ENCODE measurements at places on chromosomes 4 and X.

DNA sequence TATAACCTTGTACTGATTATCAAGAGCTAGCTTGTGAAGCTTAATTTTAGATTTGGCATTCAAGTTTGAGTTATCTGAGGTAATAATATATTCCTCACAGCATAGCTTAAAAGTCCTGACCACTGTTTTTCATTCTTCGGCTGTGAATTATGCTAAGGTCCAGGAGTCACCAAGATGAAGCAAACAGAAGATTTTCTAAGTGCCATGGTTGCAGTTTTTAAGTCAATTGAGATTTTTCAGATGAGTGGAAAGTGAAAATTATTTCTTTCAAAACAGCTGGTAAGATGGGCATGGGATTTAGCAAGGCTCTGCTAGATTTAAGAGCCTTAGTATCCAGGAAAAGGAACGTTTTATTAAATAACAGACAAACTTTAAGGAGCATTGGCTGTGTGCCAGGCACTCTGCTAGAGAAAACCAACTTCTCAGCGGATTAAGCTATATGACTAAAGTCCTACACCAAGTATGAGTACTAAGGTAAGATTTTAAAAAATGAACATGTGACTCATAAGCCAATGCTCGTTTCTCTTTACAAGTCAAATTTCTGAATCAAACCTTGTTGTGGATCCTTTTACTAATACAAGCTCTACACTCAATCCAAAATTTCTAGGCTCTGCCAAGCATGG is 149.9 kb upstream of the IL15 start:
- no peak for DNase-seq

DNA sequence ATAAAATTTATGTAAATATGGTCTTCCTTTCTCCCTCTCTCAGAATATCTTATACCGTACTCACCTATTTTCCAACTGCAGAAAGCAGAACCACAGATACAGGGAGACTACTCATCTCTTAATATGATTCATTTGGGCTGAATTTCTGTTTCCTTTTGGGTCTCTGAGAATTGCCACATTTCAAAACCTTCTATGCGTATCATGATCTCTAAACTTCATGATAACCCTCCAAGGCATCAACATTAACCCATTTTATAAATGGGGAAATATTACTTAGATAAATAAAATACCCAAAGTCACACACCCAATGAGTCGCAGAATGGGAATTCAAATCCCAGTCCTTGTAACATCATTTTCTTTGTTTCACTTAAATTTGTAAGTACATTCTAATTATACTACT is 16.6 kb upstream of the PRDM8 start:
- DNase-seq = no peak

DNA sequence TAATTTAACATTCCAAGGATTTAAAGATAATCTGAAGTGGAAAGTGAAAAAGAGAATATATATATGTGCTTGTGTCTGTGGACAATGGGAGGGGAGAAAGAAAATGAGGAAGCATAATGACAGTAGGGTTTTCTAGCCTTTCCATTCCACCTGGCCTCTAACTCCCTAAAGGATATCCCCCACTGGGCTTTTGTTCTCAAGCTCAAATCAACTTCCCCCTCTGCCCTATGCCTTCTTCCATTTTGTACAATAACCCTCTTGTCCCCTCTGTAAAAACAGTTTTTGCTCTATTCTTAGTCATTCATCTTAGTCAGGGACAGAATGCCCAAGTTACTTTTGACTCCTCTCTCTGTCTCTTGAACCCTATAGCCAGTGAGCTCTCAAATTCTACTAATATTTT is 23.6 kb downstream of the ANTXR2 start:
- DNase-seq = no peak

GRCh38 chr4:10965196-10965595 is 280.6 kb upstream of the CLNK start:
- DNase-seq = no peak

- no peak for DNase-seq
Observed at GRCh38 chr4:24775032-24775605, 20.3 kb upstream of the SOD3 start.

GRCh38 chr4:8393593-8394038 is 46.9 kb downstream of the ACOX3 start:
- DNase-seq = no peak

GRCh38 chrX:101217689-101218088 is 1.9 kb upstream of the DRP2 start:
- no peak for DNase-seq

- no peak for DNase-seq
Observed at GRCh38 chrX:146173742-146174141, 356.1 kb downstream of the SLITRK2 start.

- DNase-seq = no peak
Observed at GRCh38 chrX:19270727-19271126, 73.0 kb upstream of the PDHA1 start.

DNA sequence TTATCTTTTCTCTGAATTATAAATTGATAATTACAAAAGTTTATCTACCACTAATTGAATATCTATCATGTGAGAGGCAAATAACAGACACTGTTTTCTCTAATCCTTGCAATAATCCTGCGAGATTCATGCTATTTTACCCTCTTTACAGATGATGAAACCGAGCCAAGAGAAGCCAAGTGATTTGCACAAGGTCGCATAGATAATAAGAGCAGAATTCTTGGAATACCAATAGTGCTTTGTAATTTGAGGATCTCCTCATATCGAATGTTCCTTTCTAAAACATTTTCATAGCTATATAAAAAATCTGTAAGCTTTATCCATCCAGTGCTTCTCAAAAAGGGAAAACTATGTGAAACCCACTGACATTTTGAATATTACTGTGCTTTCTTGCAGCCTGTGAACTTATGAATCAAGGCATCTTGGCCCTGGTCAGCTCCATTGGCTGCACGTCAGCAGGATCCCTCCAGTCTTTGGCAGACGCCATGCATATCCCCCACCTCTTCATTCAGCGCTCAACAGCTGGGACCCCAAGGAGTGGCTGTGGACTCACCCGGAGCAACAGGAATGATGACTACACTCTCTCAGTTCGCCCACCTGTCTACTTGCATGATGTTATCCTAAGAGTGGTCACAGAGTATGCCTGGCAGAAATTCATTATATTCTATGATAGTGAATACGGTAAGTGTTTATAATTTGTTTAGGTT is 743.8 kb upstream of the ATOH1 start:
- no peak for DNase-seq
